Naive thymus-derived CD4-positive, alpha-beta T cell (primary cell): ENCODE measurements at places on chromosomes 7 and 10.
A peak's percentile ranks its signal among the peaks of the same experiment; 100 is the strongest.

GRCh38 chr10:102781921-102782557 is 38.3 kb downstream of the WBP1L start:
- no peak overlapping the region for H3K4me3 ChIP-seq
- no peak overlapping the region for H3K27ac ChIP-seq
- H3K36me3 ChIP-seq, result peaks cover 12% of the 10 kb centered on the region
- H3K4me1 ChIP-seq, result peaks cover 7% of the 10 kb centered on the region
- H3K27me3 ChIP-seq, result no peaks in the 10 kb centered on the region

DNA sequence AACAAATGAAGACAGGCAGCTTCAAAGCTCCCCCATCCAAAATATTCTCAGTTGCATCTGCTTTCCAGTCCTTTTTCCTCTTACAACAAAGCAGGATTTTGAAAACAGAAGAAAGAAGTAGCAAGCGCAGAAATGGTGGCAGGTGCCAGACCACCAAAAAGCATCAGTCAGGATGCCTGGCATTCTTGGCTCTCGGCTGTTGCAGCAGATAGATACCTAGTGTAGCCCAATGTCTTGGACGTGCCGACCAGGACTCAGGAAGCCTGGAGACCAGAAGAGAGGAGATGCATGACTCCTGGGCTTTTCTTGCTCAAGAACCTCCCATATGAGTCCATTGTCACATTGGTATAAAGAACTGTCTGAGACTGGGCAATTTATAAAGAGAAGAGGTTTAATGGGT is 115.2 kb downstream of the RAB18 start:
- no peak overlapping the region for H3K27ac ChIP-seq
- no peak for DNase-seq
- no peaks in the 10 kb centered on the region for H3K36me3 ChIP-seq
- no peak overlapping the region for H3K4me3 ChIP-seq
- no peaks in the 10 kb centered on the region for H3K27me3 ChIP-seq

GRCh38 chr10:115219203-115219602 is 126.0 kb downstream of the ATRNL1 start:
- no peak overlapping the region for H3K27ac ChIP-seq
- no peak for DNase-seq
- no peaks in the 10 kb centered on the region for H3K36me3 ChIP-seq
- no peaks in the 10 kb centered on the region for H3K4me1 ChIP-seq

GRCh38 chr10:3090914-3091787 is 23.8 kb downstream of the PFKP start:
- peaks cover 4% of the 10 kb centered on the region for H3K36me3 ChIP-seq
- no peak overlapping the region for H3K27ac ChIP-seq
- H3K4me3 ChIP-seq, result no peak overlapping the region

- H3K4me1 ChIP-seq, result no peaks in the 10 kb centered on the region
- no peak overlapping the region for H3K27ac ChIP-seq
- H3K27me3 ChIP-seq, result no peaks in the 10 kb centered on the region
- H3K4me3 ChIP-seq, result no peak overlapping the region
- H3K36me3 ChIP-seq, result no peaks in the 10 kb centered on the region
Measured at GRCh38 chr7:55092186-55092974, 73.6 kb downstream of the EGFR start.

DNA sequence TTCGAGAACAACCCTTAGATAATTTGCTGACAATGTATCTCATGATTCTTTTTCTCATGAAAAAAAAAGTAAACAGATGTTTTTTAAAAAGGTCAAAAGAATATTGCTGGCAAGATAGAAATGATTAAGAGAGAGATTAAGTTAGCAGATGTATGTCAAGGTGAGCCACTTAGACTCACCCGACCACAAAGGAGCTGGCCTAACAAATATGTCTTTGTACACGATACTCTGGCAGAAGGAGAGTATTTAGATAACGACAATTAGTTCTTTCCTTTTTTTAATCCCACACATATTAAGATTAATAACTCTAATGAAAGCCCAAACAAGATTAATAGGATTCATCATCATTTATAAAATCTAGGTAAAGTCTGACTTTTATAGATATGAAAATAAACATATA is 156.7 kb downstream of the RAPGEF5 start:
- no peaks in the 10 kb centered on the region for H3K4me1 ChIP-seq
- H3K36me3 ChIP-seq, result no peaks in the 10 kb centered on the region
- DNase-seq, result no peak
- H3K27me3 ChIP-seq, result no peaks in the 10 kb centered on the region
- no peak overlapping the region for H3K27ac ChIP-seq

GRCh38 chr7:101058355-101058754 is 26.9 kb upstream of the TRIM56 start:
- H3K27me3 ChIP-seq, result no peaks in the 10 kb centered on the region
- no peak overlapping the region for H3K4me3 ChIP-seq
- H3K36me3 ChIP-seq, result no peaks in the 10 kb centered on the region
- no peaks in the 10 kb centered on the region for H3K4me1 ChIP-seq
- H3K27ac ChIP-seq, result no peak overlapping the region
- peak; percentile 22 for DNase-seq

DNA sequence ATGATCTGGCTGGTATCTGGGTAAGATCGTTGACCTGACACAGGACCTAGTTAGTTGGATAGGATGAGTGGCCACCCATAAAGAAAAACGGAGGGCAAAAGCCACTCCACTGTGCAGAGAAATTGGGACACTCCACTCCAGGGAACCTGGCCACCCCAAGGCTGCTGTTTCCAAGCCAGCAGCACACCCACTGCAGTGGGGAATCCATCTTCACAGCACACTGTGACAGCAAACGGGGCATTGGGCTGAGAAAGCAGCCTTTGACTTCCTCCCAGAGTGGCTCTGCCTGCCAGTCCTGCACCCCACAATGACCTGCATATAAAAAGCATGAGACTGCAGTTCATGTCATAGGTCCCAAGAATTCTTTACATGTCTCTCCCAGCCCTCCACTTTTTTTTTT is 52.9 kb downstream of the MTPN start:
- H3K27ac ChIP-seq, result no peak overlapping the region
- H3K36me3 ChIP-seq, result no peaks in the 10 kb centered on the region
- H3K4me3 ChIP-seq, result no peak overlapping the region
- no peaks in the 10 kb centered on the region for H3K27me3 ChIP-seq

DNA sequence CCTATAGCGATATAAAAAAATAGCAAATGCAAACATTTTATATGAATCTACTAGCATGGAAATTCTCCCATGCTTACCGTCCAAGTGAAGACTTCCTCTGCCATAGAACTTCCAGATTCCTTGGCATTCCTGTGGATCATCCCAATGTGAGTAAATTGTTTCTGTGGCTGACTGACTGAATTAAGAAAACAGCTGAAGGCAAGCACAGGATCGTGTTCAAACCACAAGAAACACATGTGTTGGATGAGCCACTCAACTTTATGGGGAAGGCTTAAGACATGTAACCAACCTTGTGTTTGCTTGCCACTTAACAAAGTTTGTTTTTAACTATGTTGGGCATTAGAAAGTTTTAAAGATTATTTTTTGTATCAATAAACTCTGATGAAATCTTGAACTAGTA is 2.6 kb upstream of the MYPN start:
- H3K4me3 ChIP-seq, result no peak overlapping the region
- no peaks in the 10 kb centered on the region for H3K4me1 ChIP-seq
- no peak overlapping the region for H3K27ac ChIP-seq
- H3K27me3 ChIP-seq, result no peaks in the 10 kb centered on the region
- H3K36me3 ChIP-seq, result no peaks in the 10 kb centered on the region

GRCh38 chr10:117590101-117590875 is 47.7 kb downstream of the EMX2 start:
- no peaks in the 10 kb centered on the region for H3K27me3 ChIP-seq
- no peaks in the 10 kb centered on the region for H3K4me1 ChIP-seq
- no peak overlapping the region for H3K27ac ChIP-seq
- no peaks in the 10 kb centered on the region for H3K36me3 ChIP-seq

DNA sequence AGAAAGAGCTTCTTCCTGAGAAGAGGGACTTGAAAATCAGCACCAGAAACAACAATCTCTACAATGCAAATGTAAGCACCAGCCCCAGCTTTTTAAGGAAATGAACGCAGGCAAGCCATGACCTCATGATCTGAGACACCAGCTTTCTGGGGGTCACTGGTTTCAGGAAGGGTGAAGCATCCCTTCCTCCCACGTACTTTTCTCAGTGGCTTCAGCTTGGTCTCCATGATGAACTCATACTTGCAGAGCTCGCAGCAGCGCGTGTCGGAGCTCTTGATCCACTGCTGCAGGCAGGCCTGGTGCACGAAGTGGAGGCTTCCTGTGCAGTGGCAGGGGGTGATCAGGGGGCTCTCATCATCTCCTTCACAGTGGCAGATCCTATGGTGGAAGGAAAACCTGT is 87.0 kb downstream of the ALOX5 start:
- peaks cover 20% of the 10 kb centered on the region for H3K36me3 ChIP-seq
- no peaks in the 10 kb centered on the region for H3K4me1 ChIP-seq
- H3K27me3 ChIP-seq, result no peaks in the 10 kb centered on the region
- no peak overlapping the region for H3K27ac ChIP-seq
- no peak for DNase-seq

GRCh38 chr7:30745261-30745941 is 6.5 kb upstream of the INMT start:
- H3K27me3 ChIP-seq, result no peaks in the 10 kb centered on the region
- DNase-seq, result no peak
- H3K27ac ChIP-seq, result no peak overlapping the region
- H3K4me3 ChIP-seq, result no peak overlapping the region
- peaks cover 5% of the 10 kb centered on the region for H3K4me1 ChIP-seq

DNA sequence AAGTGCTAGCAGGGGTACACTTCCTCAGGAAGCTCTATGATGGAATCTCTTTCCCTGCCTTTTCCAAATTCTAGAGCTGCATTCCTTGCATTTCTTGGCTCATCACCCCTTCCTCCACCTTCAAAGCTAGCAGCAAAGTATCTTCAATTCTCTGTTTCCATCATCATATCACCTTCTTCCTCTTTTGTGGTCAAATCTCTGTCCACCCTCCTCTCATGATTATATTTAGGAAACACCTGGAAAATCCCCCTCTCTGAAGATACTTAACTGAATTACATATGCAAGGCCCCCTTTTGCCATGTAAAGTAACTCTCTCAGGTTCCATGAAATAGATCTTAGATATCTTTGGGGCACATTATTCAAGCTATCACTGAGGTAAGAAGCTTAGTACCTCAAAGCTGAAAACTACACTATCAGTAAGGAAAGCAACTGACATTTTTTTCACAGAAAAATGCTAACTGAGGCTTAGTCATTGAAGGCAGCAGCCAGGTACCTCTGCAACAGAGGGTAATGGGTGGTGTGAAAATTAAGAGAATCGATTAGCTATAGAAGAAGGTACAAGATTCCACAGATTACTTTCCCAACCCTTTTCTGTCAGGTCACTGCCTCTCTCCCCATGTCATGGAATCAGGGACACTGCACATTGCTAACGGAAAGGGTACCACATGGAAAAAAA is 197.3 kb downstream of the MACC1 start:
- no peaks in the 10 kb centered on the region for H3K4me1 ChIP-seq
- H3K27ac ChIP-seq, result no peak overlapping the region
- H3K36me3 ChIP-seq, result no peaks in the 10 kb centered on the region
- H3K27me3 ChIP-seq, result no peaks in the 10 kb centered on the region

- H3K27ac ChIP-seq, result no peak overlapping the region
- no peak for DNase-seq
- H3K4me3 ChIP-seq, result no peak overlapping the region
- no peaks in the 10 kb centered on the region for H3K4me1 ChIP-seq
Measured at GRCh38 chr7:20299647-20300312, 30.9 kb upstream of the ITGB8 start.
